ENCODE measurements at places on chromosomes 6 and 20.

- DNase-seq = no peak
Measured at GRCh38 chr20:62333820-62334595, 31.2 kb downstream of the ADRM1 start.

GRCh38 chr6:132790450-132790849, 8.0 kb downstream of the SLC18B1 start:
- no peak for DNase-seq

DNA sequence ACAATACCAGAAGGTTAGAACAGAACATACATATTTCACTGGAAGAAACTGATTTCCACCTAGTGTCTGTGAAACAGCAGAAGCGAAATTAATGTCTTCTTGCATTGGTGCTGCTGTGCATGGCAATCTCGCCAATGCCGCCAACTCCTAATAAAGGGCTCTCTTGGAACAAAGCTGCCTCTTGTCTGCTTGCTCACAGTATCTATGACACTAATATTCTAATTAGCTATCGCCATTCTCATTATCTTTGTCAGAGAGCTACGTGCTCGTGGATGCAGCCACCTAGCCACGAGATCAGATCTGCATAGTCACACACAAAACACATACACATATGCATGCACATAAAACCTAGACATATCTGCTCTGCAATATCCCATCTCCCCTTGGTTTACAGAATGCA, 145.9 kb upstream of the OLIG3 start:
- DNase-seq = no peak

DNA sequence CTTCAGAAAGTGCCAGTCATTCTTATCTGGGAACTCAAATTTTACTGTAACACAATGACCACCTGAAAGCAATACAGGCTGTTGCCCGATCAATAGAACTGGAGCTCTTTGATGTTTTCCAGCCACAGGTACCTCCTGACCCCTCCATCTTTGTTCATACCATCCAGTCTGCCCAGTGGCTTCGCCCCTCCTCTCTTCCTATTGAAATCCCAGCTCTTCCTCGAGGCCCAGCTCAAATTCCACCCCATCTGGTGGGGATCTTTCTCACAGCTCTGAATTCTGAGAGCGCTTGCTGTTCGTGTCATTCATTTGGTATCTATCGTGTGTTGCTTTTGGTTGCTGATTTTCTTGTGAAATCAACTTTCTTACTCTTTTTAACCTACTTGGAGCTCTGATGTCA, 87.9 kb upstream of the CNKSR3 start:
- no peak for DNase-seq

DNA sequence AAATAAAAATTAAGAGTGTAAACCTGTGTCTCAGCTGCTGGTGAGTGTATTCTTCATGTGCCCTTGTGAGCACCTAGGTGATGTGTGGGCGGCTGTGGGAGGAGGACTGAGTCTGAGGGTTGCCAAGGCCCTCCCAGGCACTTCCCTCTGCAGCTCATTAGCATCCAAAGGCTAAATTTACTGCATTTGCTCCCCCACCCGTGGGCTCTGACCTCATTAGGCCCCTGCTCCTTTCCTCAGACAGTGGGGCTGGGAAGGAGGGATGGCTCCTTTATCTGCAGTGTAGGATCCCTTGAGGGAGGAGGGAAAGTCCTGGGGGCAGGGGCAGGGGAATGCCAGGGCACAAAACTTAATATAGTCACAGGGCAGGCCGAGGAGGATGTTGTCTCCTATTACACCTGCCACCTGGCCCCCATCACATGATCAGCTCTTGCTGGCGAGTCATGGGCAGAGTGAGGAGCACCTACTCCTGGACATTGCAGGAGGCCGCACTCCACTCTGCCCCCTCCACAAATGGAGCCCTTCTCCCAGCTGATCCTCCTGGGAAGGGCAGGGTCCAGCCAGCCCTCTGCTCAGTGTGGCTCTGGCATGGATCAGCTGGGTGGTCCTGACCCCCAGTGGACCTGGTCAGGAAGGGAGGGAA, 133.2 kb downstream of the MRPL14 start:
- DNase-seq = no peak

DNA sequence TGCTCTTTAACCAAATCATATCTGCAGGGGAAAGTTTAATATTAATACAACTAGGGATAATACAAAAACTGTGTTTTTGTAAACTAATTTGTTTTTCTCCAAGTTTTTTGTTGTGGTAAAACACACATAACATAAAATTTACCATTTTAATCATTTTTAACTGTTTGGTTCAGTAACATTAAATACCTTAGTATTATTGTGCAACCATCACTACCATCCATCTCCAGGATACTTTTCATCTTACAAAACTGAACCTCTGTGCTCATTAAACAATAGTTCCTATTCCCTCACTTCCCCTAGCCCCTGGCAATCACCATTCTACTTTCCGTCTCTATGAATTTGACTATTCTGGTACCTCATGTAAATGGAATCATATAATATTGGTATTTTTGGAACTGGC, 15.9 kb downstream of the BEND6 start:
- DNase-seq = no peak

GRCh38 chr6:46334442-46334841, 156.8 kb downstream of the RCAN2 start:
- no peak for DNase-seq

GRCh38 chr20:47544240-47544639, 42.6 kb downstream of the NCOA3 start:
- no peak for DNase-seq

DNA sequence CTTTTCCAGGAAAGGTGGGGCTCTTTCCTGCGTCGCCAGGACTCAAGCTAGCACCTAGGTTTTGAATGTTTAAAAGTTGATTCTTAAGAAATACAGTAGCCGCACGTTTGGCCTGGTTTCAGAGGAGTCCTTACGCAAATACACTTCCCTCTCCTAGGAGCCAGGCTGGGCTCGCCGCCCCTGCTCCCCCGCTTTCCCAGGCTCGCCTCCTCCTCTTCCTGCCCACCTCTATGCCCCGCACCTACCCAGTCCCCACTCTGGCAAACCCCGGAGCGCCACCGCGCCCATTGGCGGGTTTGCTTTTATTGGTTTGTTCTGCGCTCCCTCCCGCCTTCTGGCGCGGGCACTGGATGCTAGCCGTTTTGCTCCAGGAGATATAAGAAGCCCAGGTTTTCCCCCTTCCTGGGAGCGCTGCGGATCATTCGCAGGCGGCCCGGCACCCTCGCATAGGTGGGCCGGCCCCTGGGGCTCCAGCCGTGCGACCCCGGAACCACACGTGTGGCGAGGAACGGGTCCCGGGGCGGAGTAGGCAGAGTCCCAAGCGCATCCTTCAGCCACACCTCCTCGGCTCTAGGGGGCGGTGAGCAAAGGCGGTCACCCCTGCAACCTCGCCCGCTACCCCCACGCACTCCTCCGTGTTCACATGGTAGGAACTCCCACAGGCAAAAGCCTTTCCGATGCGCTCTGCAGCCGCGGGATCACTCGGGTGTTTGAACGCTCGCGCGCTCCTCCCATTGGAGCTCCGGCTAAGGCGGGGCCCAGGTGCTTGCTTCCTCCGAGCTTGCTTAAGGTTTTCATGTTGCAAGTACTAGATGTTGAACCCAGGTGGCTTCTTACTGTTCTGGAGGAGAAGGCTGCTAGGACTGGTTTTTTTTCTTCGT, 119.0 kb downstream of the RTN4IP1 start:
- DNase-seq = peak; percentile 44

GRCh38 chr6:105810105-105810921, 275.8 kb upstream of the PRDM1 start:
- DNase-seq = no peak

DNA sequence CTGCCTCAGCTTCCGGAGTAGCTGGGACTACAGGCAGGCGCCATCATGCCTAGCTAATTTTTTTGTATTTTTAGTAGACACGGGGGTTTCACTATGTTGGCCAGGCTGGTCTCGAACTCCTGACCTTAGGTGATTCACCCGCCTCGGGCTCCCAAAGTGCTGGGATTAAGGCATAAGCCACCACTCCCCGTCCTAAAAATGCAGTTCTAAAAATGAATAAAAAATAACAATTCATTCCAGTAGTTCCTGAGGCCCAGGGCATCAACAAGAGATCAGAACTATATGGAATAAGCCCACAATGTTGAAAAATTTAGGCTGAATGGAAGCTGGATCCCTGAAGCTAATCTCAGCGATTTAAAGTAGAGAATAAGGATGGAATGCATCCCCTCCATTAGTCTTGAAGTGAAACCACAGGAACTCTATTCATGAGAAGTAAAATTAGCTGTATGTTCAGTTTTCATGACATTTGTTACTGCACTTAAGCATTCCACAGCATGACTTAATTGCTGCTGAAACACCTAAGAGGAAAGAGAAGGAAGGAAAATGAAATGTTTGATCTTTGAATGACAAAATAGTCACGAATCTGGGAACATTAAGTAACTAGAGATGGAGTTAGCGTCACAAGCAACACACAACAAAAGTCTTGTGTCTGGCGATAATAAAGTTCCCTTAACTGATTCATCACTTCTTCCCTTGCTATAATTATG, 80.4 kb upstream of the RIPOR2 start:
- DNase-seq = no peak

DNA sequence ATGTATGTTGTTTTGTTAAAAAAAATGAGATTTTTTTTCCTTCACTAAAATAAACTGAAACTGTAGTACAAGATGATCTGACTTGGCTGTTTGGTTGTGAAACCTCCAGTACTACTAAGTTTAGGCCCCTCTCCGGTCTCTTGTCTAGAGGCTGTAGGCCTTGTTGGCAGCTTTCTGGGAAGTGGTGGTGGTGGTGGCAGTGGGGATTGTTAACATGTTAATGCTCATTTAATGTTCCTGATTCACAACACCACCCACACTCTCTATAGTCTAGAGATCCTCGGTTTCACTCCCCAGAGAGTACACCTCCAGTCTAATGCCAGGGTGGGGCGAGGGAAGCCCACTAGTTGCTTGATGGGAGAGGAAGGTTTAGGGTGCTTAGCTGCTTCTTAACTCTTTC, 24.1 kb downstream of the STK4 start:
- DNase-seq = no peak

DNA sequence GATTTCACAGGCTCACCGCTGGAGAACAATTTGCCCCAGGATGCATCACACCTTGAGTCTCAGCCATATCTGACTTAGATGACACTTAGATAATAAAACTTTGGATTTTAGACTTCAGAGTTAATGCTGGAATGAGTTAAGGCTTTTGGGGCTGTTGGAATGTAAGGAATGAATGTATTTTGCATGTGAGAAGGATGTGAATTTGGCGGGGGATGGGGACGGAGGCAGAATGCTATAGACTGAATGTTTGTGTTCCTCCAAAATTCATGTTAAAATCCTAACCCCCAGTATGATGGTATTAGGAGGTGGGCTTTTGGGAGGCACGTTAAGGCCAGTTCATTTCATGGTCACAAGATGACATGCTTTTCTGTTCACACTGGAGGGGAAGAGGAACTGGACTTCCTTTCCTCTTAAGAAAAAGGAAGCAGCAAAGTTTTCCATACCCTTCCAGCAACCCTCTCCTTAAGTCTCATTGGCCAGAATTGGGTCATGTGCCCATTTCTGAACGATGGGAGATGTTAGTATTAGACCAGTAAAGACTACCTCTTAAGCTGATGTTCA, 5.8 kb upstream of the SRXN1 start:
- DNase-seq = no peak

- DNase-seq = no peak
Measured at GRCh38 chr20:9884666-9885065, 45.8 kb upstream of the PAK5 start.

GRCh38 chr20:62120990-62121775, 1.1 kb upstream of the LSM14B start:
- no peak for DNase-seq

- DNase-seq = no peak
Measured at GRCh38 chr6:38320843-38321242, 318.9 kb downstream of the BTBD9 start.

DNA sequence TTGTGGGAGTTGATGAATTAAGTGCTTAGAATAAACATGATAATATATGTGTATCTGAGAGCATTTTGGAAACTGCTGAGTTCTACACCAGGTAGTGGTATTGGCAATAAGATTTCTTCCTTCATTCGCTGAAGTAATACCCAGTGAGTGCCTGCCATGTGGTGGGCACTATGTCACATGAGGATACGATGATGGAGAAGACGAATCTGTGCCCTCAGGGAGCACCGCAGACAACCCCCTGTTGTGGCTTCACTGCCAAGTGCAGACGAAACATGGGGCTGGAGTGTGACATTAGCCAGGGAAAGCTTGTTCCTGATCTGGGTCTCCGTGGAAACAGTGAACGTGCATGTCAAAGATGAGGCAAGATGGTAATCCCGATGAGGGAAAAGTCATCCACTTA, 7.9 kb downstream of the ZNF76 start:
- no peak for DNase-seq

DNA sequence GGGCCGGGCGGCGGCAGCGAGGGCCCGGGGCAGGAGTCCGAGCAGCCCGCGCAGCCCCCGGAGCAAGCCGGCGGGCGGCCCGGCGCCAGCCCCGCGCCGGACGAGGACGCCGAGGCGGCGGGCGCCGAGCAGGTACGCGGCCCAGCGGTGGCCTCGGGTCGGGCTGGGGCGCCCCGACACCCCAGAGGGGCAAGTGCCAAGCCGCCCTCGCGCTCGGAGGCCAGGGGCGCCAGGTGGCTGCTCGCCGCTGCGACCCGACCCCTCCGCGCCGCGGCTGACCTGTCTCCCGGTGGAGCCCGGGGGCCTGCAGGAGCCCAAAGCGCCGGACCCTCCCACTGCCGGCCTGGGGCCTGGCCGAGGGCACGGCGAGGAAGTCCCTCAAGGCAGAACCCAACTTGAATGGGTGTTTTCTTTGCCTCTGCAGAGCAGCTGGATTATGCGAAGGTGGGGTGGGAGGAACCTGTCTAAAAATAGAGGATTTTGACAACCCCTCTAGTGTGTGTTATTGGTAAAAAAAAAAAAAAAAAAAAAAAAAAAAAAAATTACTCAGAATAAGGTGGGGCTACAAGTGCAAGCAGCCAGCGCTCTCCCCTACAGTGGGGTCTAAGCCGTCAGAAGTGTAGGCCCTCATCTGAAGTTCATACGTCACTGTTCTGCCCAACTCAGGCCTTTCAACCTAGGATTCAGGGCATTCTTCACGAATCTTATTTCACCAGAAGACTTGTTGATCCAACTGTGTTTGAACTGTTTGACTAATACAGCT, 609 bp downstream of the OGFRL1 start:
- DNase-seq = no peak

- no peak for DNase-seq
Measured at GRCh38 chr6:90581146-90581545, 5.7 kb downstream of the MAP3K7 start.

DNA sequence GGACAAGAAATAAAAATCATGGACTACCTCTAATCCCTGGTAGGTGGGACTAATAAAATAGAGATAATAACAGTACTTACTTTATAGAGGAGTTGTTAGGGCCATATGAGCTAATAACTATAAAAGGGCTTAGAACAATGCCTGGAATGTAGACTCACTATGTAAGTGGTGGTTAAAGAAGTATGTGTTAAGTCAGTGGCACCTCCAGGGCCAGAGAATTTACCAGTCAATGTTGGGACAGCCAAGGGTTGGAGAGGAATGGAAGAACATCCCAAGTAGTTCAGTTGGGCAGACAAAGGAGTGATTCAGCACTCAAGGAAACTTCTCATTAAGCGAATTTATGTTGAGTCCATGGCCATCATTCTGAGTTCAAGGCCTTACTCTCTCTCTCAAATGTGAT, 116.8 kb downstream of the OTOR start:
- no peak for DNase-seq

- no peak for DNase-seq
Measured at GRCh38 chr6:34928220-34928619, 39.2 kb downstream of the ANKS1A start.

GRCh38 chr6:112466373-112467151, 119.4 kb downstream of the RFPL4B start:
- DNase-seq = no peak
